ENCODE measurements at places on chromosomes 2 and 18. TPM values are rescaled to one million over a fixed set of nuclear protein-coding genes. Genes with fewer than 3 reads are reported as not detected.

The RTP5 gene
- polyA plus RNA-seq, result not detected

The POU3F3 gene
- polyA plus RNA-seq, result not detected

The NOL4 gene
- 0.03 TPM for polyA plus RNA-seq

The LYG1 gene
- polyA plus RNA-seq, result 0.85 TPM

The ZNF804A gene
- polyA plus RNA-seq, result 0.07 TPM

The GNLY gene
- polyA plus RNA-seq, result 1.3 TPM

The MGAT4A gene
- polyA plus RNA-seq, result 3.4 TPM

All from liver (tissue), 10 donors.